ENCODE measurements at places on chromosomes 16 and 17.

DNA sequence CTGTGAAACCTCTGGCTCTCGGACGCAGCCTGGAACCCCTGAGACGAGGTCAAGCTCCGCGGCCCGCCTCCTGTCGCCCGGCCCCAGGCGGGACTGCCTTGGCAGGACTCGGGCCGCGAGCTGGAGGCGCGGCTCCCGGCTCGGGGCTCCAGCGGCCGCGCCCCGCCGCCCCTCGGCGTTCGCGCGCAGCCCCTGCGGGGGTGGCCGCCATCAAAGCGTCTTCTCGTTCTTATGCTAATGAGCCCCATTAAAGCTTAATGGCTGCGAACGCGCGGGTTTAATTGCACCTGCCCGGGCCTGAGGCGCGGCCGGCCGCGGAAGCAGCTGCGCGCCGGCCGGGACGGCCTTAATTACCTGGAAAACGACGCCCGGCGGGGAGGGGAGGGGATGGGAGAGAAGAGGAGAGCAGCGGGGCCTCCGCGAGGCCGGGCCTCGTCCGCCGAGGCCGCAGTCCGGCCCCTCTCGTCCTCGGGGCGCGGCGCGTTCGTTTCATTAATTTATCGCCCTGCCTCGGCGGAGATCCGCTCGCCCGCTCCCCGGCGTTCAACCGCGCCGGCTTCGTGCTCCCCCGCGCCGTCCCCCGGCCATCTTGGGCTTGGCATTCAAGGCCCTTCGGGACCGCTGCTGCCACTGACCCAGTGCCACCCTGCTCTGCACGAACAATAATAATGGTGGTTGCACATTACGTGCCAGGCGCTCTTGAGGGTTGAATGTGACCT, 19.2 kb downstream of the RAI1 start:
- DNase-seq: no peak

DNA sequence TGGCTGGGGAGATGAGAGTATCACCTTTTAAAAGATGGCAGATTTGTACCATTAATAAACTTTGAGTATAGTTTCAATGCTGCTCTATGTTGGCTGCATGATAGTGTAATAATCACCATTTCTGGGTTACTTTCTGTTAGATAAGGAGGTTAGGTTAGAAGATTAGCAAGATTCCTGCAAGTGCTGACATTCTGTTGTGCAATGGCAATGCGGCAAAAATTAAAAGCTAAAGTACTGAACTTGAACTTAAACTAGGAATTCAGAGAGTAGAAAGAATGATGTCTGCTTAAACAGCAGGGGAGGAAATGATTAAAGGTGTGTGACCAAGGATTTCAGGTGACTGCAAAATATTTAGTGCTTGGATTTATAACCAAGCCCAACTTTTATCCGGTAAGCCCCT, 399.8 kb upstream of the MON1B start:
- no peak for DNase-seq

- no peak for DNase-seq
These were observed 13.2 kb upstream of the ARL2BP start for GRCh38 chr16:57231821-57232350.

GRCh38 chr17:10756619-10757018, 26.8 kb upstream of the TMEM220 start:
- DNase-seq: no peak

- DNase-seq: no peak
These were observed 2.7 kb upstream of the LIMD2 start for GRCh38 chr17:63702721-63703015.

DNA sequence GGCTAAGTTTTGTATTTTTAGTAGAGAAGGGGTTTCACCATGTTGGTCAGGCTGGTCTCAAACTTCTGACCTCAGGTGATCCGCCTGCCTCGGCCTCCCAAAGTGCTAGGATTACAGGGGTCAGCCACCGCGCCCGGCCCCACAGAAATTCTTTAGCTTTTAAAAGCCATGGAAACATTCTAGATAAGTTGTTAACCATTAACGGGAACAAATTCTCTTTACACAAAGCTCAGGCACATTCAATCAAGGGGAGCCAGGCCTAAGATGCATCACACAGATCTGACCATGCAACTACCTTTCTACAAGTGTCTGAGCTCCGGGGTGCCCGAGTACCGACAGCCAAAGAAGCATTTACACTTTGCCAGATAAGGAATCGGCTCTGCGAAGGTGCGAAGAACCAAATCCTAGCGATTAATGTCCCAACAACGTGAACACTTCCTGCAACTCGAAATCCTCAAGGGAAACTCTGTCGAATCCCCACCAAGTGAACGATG, 1.0 kb downstream of the EMC8 start:
- no peak for DNase-seq
